ENCODE measurements at places on chromosomes 4 and X.

- DNase-seq: no peak
Measured at GRCh38 chrX:45784590-45784989, 583.9 kb upstream of the DIPK2B start.

DNA sequence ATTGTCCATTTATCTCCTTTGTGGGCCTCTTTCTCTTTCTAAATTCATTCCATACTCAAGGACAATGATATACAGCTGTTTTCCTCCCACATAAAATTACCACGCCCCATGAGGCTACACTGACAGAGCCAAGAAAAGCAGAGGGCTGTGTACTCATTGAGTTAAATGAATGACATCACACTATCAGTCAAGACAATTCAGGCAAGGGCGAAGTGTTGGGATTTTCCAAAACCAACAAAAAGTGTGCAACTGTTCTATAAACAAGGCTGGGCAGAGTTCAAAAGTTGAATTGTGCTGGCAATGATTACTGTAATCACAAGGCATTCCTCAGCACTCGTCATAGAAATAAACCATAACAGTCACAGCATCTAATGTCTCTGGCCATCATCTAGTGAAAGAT lies 799.6 kb upstream of the DIAPH2 start:
- no peak for DNase-seq

DNA sequence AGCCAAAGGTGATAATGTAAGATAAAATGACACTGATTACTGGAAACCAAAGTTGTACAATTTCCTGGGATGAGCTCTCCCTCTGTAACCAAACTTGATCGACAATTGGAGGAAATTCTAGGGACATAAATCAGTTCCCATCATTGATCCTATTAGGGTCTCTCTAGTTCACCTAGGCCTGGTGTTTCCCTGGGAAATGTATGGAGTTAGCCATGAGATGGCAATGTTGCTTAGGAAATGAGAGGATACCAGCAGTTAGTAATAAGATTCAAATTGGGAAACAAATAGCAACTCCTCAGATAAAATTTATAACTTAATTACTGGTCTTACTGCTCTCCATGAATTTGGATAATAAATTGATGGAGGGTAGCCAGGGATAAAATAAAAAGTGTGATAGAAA lies 52.2 kb downstream of the SPATA18 start:
- no peak for DNase-seq

GRCh38 chrX:154021131-154021611 lies 1.5 kb upstream of the IRAK1 start:
- no peak for DNase-seq

- no peak for DNase-seq
Measured at GRCh38 chrX:40154853-40155588, 57.3 kb upstream of the BCOR start.

Data from stimulated activated CD4-positive, alpha-beta T cell treated with anti-CD3 and anti-CD28 coated beads, Interleukin-1b, Interleukin-23, amount 100 ng/mL, for 24 hours (primary cell).